ENCODE measurements at places on chromosomes 3 and 15.

- DNase-seq: no peak
These were observed 125.5 kb upstream of the BHLHE40 start for GRCh38 chr3:4853749-4854140.

GRCh38 chr3:14129296-14129695 lies 4.4 kb downstream of the TMEM43 start:
- DNase-seq: no peak

- DNase-seq: peak; percentile 5
These were observed 1.0 kb downstream of the DCBLD2 start for GRCh38 chr3:98900265-98901118.

GRCh38 chr3:16455001-16455400 lies 58.5 kb downstream of the RFTN1 start:
- DNase-seq: no peak

GRCh38 chr15:75145027-75145841 lies 56.4 kb upstream of the C15orf39 start:
- no peak for DNase-seq

DNA sequence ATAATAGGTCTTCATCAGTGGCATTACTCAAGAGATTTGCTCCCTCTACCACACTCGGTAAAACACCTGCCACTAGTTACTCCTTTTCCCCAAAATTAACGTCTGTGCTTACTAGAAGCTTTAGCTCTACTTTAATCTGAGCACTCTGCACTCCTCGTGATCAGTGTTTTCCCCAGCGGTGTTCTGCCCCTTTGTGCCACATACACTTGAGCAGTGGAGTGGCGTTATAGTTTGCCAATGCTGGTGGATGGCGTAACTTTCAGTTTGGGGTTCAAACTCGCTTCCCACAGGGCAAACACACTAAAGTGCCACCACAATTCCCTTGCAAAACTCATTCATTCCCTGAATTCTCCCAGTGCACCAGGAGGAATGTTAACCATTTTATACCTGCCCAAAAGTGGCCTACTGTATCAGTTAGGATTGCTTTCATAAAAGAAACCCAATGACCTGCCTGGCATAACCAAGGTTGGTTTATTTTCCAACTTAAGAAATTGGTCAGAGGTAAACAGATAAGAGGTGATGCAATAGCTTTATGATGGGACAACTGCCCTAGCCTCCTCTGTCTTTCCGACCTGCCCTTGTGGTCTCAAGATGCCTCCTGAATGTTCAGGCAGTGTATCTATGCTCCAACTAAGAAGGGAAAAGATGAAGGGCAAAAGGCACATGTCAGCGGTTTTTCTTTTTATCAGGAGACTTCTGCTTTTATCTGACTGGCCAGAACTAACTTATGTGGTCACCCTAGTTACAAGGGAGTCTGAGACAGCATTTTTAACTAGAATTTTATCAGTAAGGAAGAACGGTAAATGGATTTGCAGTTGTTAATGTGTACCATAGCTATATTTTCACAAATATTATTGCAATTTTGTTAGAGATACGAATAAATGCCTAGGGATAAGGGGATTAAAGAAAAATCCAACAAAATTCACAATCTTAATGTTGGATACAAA lies 83.9 kb downstream of the FSIP1 start:
- no peak for DNase-seq

DNA sequence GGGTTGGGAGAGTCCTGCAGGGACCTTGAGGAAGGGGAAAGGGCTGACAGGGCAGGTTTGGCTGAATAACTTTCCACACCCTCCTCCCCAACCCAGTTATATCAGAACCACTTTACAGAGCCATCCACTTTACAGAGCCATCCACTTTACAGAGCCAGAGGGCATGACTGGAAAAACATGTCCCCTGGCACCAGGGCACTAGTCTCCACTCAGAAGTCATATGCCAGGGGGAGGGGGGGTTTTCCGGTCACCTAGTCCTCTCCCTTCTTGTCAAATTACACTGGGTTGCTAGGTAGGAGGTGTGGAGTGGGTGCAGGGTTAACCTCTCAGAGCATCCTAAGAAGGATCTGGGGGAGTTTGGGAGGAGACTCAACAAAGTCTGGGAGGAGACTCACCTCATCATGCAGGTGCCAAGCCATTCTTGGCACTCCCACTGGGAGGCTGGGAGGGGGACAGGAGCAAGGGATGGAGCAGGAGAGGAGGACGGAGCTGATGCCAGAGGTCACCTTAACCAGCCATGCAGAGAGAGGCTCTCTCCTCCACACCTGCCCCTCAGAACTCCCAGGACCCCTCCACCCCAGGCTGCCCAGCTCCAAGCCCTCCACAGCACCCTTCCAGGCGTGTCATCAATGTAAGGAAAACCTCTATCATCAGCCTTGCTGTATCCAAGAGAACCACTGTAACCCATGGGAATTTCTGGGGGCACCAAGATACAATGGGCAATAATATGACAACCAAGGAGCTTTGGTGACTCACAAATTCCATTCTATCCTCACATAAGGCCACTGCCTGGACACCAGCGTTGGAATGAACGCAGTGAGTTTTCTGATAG lies 1.7 kb downstream of the LRRC2 start:
- no peak for DNase-seq

DNA sequence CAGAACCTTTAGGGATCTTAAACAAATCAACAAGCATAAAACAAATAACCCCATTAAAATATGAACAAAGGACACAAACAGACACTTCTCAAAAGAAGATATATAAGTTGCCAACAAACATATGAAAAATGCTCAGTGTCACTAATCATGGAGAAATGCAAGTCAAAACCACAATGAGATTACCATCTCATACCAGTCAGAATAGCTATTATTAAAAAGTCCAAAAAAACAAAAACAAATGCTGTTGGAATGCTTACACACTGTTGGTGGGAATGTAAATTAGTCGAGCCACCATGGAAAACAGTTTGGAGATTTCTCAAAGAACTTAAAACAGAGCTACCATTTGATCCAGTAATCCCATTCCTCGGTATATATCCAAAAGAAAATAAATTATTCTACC lies 423.6 kb downstream of the OTOL1 start:
- DNase-seq: no peak

DNA sequence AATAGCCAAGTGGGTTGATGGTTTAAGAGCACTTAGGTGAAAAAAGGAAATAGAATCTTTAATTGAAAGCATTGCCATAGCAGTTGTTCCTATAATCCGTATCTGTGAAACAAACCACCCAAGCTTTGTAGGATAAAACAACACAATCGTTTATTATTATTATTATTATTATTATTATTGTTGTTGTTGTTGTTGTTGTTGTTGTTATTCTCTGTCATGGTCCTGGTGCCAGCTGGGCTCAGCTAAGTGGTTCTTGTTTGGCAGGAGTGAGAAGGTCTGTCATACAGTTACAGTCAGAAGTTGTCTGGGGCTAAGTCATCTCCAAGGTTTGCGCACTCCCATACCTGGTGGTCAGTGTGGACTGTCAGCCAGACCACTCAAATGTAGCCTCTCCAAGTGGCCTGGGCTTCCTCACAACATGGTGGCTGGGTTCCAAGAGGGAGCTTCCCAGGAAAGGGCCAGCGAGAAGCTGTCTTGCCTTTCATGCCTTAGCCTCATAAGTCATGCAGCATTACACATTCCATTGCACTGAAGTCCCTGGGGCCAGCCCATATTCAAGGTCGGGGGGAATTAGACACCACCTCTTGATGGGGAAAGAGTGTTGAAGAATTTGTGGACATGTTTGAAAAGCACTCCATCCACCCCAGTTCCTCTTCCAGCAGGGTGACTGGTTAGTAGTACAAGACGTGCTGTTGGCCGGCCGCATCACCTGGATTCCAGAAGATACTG lies 54.3 kb upstream of the FGD5 start:
- no peak for DNase-seq

- DNase-seq: no peak
These were observed 1.6 kb upstream of the NOX5 start for GRCh38 chr15:69012761-69013364.

GRCh38 chr15:80252121-80252518 lies at the start of gene CTXND1:
Gene CTXND1, minus strand, starts transcription at chr15:80252213. Its CDS starts 50,264 bp downstream, at chr15:80201949.
- no peak for DNase-seq

DNA sequence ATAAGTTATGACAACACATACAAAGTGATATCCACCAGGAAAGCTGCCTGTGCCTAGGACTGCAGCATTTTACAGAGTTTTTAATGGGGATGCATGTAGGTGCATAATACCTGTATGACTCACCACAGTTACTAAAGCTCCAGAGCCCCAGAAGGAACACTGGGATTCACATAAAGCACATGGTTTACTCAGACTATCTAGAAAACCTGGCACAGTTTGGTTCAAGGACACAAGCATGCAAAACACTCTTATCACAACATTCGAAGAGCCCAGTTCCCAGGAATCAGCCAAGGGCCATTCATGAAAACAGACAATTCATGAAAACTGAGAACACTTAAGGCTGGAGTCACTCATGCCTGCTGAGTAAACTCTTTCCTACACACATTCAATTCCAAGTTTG lies 261.0 kb downstream of the PYDC2 start:
- DNase-seq: no peak

GRCh38 chr3:142645236-142645793 lies 49.1 kb downstream of the PLS1 start:
- DNase-seq: no peak

DNA sequence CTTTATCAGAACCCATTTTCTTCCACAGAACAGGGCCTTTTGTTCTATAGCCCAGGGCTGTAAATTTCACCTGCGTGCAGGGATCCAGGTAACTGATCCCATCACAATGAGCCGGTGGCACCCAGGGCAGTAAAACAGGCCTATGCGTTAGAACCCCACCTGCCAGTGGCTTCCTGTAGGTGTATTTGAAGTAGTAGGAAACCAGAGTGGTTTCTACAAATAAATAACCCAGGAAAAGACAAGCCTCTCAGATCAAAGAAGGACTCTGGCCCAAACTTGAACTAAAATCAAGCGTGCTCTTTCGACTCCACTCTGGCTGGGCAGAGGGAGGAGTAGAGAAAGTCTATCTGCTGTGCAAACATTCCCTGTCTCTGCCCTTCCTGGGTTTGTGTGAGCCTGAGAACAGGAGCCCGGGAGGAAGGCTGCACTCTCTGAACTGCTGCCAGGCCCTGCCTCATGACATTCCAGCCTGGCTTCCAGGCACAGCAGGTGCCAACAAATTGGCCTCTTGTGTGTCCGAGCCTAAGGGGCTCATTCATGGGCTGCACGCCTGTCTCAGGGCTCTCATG lies 77.7 kb downstream of the CEMIP start:
- DNase-seq: no peak

GRCh38 chr15:81163961-81164800 lies 30.1 kb downstream of the CFAP161 start:
- DNase-seq: no peak

GRCh38 chr3:105762749-105763658 lies 105.8 kb downstream of the CBLB start:
- DNase-seq: no peak

- no peak for DNase-seq
These were observed 201.6 kb downstream of the KCNAB1 start for GRCh38 chr3:156321945-156322344.

- DNase-seq: no peak
These were observed 45.6 kb downstream of the WNT5A start for GRCh38 chr3:55441499-55441898.

DNA sequence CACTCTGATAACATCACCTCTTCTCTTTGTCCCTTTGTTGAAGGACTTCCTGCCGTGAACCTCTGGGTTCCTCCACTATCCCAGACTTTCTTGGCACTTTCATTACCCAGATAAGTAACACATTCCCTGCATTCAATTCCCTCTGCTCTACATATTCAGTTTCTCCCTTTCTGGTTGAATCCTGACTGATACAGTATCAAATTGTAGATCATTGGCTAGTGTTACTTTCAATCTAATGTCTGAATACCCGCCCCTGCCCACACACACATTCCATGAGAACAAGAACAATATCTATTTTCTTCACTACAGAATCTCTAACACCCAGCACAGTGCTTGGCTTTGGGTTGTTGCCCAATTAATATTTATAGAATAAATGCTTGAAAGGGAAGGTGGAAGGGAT lies 163.5 kb downstream of the ABHD5 start:
- DNase-seq: no peak

GRCh38 chr3:174002543-174002942 lies 605.0 kb downstream of the NLGN1 start:
- no peak for DNase-seq

GRCh38 chr15:84699538-84700191 lies 16.3 kb downstream of the SEC11A start:
- no peak for DNase-seq

- no peak for DNase-seq
These were observed 34.5 kb downstream of the OSBPL10 start for GRCh38 chr3:31946484-31947081.

DNA sequence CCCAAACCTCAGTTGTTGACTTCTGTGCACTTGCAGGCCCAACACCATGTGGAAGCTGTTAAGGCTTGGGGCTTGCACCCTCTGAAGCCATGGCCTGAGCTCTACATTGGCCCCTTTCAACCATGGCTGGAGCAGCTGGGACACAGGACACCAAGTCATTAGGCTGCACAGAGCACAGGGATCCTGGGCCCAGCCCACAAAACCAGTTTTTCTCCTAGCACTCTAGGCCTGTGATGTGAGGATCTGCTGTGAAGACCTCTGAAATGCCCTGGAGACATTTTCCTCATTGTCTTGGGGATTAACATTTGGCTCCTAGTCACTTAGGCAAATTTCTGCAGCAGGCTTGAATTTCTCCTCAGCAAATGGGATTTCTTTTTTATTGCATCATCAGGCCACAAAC lies 1255.7 kb downstream of the ZPLD1 start:
- no peak for DNase-seq

DNA sequence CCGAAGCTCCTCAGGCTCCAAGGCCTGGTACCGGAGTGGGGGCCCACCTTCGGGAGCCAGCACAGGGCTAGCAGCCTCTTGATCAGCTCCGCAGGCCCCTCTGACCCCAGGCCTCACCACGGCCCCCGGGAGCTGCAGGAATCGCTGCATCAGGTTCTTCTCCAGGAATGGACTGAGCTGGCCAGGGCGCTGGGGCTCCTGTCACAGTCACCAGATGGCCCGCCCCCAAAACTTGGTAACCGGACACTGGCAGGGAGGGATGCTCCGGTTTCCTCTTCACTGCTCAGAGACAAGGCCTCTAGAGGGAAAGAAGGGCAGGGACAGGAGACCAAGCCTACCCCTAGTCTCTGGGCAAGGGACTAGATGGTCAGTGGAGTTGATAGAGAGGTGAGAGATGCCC lies 9.9 kb downstream of the AP3B2 start:
- DNase-seq: no peak

DNA sequence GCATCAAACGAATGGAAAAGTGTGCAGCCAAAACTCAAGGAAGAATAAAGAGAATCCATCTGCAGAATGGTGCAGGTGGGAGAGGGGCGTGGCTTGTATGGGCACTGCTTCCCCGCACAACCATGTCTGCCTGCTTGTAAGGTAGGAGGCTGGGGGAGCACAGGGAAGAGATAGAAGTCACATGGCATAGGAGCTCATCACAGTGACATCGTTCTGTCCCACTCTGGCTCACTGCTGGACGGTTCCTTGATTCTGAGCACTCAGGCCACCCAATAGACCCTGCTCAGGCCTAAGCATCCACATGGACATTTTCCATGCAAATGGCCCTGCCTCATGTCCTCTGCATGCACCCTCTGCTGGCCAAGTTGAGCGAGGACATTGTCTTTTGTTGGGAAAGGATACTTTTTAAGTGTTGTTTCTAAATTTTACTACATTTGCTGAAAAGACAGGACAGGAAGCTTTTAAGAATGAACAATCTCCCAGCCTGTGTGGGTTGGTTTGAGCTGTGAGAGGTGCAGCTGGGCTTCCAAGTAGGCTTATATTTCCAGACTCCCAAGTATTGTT lies 3.1 kb downstream of the MYLK start:
- peak; percentile 52 for DNase-seq

GRCh38 chr3:52880474-52880873 lies 16.9 kb downstream of the STIMATE start:
- DNase-seq: no peak

GRCh38 chr15:57634290-57634689 lies 42.6 kb downstream of the MYZAP start:
- DNase-seq: no peak

Measured in SK-N-SH (cell line).